IPS-NIHi11 (cell line): ENCODE measurements at places on chromosomes 5 and 9.

GRCh38 chr5:66361070-66361469 lies 217.0 kb downstream of the SREK1 start:
- no peak for DNase-seq

- DNase-seq, result no peak
Measured at GRCh38 chr9:109517901-109518377, 19.8 kb upstream of the PTPN3 start.

DNA sequence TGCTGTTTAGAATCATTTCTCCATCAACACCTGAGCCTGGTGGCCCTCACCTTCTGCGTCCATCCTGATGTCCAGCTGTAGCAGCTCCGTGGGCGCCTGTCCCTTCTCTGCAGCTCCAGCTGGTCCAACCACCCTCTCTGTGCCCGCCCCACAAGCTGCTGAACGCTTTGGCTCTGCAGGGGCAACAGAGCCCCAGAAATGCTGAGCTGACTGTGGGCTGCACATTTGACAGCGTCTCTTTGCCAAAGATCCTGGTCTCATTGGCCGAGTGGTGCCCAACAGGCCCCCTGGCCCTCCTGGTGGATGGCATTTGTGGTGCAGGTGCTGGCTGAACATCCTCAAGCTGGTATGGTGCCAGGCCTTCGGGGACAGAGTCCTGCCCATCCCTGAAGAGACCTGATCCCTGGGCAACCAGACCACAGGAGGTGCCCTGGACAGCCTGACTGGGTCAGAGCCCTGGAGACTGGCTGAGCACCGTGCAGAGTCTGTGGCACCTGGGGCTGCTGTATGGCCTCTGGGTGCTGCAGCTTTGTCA lies 25.3 kb upstream of the CEP72 start:
- peak; percentile 35 for DNase-seq

DNA sequence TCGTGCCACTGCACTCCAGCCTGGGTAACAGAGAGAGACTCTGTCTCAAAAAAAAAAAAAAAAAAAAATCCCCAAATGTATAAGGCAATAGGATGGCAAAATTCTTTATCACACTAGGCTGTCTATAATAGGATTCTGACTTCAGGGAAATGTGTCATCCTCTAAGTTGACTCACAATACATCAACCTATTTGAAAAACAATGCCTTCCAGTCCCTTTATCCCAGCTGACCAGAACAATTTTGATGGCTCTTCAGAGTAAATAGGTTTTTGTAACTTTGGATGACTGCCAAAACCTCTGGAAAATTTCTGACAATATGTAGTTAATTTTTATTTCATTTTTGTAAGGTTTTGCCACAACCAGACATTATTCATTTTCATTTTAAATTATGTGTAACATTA lies 184.1 kb downstream of the CCDC192 start:
- no peak for DNase-seq

GRCh38 chr5:10870791-10871190 lies 109.8 kb upstream of the DAP start:
- DNase-seq, result no peak

- peak; percentile 44 for DNase-seq
Measured at GRCh38 chr9:108468364-108468763, 387.4 kb downstream of the ACTL7B start.

DNA sequence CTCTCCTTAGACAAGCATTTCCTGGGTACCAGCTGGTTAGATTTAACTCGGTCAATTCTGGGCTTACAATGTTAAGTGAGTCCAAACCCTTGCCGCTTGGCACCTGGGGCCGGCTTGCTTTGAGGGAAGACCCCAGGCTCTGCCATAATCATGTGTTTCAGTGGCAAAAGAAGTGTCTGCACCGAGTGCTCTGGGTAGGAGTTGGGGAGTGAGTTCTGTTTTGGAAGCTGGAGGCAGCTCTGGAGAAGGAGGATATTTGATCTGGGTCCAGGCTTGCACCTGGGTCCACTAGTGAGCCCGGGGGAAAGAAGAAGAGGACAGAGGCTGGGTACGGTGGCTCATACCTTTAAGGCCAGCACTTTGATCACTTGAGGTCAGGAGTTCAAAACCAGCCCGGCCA lies 8.4 kb upstream of the OLFM1 start:
- DNase-seq, result no peak

- peak; percentile 29 for DNase-seq
Measured at GRCh38 chr9:108743901-108744371, 111.8 kb downstream of the ACTL7B start.

- peak; percentile 88 for DNase-seq
Measured at GRCh38 chr5:174720612-174721529, 3.5 kb upstream of the MSX2 start.

GRCh38 chr9:93091056-93091452 lies 5.0 kb upstream of the CARD19 start:
- DNase-seq, result no peak

DNA sequence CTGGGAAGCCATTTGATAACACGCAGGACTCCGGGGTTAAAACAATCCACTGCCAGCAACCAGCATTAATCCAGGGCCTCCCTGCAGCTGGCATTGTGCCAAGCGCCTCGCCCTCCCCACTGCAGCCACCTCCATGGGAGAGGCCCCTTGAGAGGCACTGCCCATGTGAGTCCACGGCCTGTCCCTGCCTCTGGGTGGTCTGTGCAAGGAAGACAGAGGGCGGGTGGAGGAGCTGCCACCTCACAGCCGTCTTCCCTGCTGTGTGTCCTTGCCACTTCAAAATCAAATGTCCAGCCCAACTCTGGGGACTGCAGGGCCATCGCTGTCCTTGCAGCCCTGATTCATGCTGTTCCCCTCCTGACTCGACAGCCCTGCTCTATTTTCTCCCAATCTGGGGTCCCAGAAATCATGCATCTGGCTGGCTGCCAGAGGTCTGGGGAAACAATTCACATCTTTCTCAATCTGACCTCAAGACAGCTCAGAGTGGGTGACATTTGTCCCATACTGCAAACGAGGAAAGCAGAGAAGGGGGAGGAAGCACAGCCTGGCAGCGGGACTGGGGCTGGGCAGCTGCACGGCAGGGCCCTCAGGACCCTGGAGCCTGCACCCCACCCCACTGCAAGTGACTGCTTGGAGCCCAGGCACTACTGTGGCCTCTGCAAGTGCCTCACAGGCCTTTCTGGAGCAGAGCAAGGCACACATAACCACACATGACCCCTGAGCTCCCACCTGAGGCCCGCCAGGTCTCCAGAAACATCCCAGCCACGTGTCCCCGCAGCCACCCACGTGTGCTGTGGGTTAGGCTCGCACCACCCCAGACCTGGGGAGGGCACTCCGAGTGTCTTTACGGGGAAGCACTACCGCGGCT lies 15.7 kb downstream of the BRD3OS start:
- peak; percentile 14 for DNase-seq

DNA sequence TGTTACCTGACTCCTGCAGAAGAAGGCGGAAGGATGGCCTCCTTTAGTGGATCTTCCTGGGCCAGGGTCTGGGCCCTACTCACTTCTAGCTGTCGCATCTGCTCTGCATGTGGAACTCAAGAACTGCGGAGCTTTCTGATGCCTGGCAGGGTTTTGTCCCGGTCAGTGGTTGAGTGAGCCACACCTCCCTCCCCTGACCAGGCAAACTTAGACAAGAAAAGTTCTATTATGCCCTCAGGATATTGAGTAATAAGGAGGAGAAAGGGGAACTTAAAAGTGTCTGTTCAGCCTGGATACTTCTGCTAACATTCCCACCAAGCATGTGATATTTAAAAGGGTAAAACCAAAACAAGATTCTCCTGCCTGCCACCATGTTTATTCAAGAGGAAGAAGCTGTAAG lies at the start of gene FYB1:
TSS of gene FYB1 (minus strand) at position 127 of the 400 bp plus-strand sequence. CDS start 16,603 bp downstream, outside the sequence.
- DNase-seq, result no peak

- no peak for DNase-seq
Measured at GRCh38 chr5:17482790-17483189, 15.2 kb upstream of the TAF11L2 start.

DNA sequence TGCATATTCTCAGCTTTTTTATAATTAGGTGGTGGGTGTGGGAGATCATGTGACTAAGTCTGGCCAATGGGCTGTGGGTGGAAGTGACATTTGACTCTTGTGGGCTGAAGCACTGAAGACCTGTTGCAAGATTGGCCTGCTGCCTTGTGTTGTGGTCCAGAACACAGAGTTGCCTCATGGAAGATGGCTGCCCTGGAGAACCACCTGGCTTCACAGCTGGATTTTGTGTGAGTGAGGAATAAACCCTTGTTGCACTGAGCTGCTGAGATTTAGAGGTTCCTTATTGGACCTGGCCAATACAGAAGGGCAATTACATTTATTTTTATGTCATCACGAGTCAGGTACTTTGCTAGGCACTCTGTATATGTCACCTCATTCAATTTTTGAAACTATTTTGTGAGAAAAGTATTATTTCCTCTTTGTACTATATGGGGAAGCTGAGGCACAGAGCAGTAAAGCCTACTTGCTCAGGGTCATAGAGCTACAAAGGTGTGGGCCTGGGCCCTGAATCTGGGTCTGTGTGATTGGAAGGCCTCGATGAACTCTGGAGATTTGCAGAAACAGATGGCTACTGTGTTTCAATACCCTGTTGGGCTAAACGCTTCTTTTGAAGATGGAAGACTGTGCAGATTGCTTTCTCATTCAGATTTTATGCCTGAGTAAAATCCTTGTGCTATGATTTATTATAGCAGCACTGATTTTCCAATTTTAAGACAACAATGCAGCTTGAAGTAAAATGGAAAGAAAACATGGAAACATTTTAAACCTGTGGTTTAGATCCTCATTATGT lies 71.2 kb upstream of the TBC1D2 start:
- no peak for DNase-seq

DNA sequence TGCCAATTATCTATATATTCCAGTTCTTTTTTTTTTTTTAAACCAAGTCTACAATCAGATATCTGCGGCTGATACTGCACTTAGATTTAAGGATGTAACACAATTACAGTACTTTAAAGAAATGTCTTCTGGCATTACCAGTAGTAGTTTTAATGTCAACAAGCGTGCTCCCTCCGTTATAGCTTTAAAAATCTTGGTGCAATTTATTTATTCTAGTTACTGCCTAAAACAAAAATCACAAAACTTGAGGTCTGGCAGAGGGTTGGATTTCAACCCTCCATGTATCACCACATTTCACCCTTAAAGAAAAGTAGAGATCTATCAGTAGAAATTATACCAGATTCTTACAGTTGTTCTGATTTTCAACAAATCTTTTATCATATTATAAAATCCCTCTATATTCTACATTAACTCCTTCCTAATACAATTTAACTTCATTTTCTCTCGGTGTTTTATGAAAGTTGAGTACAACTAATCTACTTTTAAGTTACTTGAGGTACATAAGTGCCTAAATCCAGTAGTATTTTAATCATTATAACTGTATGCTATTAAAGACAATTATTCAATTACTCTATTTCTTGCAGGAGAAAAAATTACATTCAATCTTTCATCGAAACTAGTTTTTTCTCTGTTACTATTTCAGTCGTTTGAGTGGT lies 2.0 kb upstream of the RICTOR start:
- DNase-seq, result no peak

DNA sequence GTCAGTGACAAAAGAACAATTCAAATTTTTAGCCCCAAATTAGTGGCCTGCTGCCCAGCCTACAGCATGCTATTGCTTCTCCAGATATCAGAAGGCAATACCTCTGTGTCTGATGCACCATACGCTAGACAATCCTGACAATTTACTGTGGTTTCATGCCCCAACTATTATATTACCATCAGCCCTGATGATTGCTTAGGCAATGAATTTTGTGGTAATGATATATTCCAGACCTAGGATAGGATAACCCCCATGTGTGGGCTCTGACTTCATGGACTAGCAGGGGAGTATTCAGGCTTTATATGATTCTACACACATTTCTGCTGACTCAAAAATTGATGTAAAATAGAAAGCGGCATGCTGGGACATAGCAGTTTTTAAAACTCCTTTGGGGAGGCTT lies 168.7 kb upstream of the FST start:
- DNase-seq, result no peak

- DNase-seq, result no peak
Measured at GRCh38 chr9:121310571-121310970, 42.6 kb downstream of the GSN start.

DNA sequence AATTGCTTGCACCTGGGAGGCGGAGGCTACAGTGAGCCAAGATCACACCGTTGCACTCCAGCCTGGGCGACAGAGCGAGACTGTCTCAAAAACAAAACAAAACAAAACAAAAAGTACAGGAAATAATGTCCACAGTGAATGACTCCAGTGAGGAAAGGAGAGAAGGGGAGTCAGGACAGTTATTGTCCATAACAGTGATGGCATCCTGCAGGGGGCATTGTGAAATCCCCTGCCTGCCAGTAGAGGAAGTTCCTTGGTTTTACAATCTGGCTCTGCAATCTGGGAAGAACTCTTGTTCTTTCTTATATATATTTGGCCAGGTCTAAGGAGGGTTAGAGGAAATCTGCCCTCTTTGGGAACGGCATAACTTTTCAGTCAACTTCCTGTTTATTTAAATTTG lies 8.2 kb downstream of the SH3GL2 start:
- DNase-seq, result no peak
